GM12864 (cell line): ENCODE measurements at places on chromosomes 7 and 10.

- DNase-seq = no peak
Measured at GRCh38 chr7:468681-469562, 50.7 kb downstream of the PDGFA start.

GRCh38 chr10:22753786-22754185, 39.4 kb upstream of the PIP4K2A start:
- DNase-seq = no peak

GRCh38 chr7:137820677-137821420, 25.9 kb downstream of the DGKI start:
- DNase-seq = no peak

DNA sequence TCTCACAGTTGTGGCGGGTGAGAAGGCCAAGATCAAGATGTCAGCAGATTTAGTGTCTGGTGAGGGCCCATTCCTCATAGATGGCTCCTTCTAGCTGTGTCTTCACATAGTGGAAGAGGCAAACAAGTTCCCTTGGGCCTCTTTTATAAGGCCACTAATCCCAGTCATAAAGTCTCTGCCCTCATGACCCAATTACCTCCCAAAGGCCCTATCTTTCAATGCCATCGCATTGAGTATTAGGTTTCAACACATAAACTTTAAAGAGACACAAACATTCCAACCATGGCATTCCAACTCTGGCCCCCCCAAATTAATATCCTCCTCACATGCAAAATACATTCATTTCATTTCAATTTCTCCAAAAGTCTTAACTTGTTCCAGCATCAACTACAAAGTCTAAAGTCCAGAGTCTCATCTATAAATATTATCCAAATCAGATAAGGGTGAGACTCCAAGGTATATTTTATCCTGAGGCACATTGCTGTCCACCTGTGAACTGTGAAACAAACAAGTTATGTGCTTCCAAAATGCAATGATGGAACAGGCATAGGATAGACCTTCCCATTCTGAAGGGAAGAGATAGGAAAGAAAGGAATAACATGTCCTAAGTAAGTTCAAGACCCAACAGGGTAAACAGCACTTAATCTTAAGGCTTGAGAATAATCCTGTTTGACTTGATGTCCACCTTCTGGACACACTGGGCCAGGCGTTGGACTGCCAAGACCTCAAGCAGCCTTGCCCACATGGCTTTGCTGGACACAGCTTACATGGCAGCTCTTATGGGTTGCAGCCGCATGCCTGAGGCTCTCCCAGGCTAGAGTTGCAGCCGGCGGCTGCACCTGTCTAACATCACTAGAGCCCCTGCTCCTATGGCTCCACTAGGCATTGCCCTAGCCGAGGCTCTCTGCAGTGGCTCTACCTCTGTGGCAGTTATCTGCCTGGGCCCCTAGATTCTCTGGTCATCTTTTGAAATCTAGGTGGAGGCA, 312.8 kb downstream of the TNS3 start:
- DNase-seq = no peak

DNA sequence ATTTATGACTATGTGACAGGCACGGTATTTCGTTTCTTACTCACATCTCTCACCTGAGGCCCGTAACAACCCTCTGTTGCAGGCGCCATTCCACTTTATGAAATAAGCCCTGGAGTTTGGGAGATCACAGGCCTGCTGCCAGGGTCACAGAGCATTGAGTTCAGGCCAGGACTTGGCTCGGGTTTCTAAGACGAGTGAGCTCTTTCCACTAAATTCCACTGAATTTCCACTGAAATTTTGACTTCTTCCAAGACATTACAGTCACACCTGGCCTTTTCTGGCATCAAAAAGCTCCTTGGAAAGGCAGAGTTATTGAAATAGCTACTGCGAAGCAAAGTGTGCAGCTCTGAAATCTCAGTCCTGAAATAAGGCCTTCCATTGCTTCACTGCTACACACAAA, 282.8 kb upstream of the MGMT start:
- DNase-seq = no peak
